ENCODE measurements at places on chromosomes 7 and 10. TPM values are rescaled to one million over a fixed set of nuclear protein-coding genes. Genes with fewer than 3 reads are reported as not detected.

DNA sequence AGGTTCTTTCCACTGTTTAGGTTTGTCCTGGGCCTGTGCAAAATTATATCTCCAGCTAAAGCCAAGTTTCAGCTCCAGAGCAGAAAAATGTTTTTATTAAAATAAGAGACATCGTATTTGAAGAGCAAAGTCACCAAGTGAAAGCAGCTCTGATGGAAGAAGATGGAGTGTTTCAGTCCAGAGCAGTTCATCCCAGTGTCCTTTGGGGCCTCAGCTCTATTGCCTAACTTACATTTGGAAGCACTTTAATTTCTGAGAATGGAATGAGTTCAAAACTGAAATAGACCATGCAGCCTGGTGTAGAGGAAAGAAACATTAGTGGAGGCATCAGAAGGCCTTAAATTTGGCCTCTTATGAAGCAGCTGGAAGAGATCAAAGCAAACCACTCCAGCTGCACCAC lies 545.2 kb downstream of the SORCS1 start:
- H3K4me3 ChIP-seq, result no peak overlapping the region
- H3K27ac ChIP-seq, result no peak overlapping the region
- no peaks in the 10 kb centered on the region for H3K4me1 ChIP-seq
- no peaks in the 10 kb centered on the region for H3K36me3 ChIP-seq
- no peak for DNase-seq

The CYP2C9 gene
- not detected for total RNA-seq

The EN2 gene
- not detected for total RNA-seq

- no peaks in the 10 kb centered on the region for H3K36me3 ChIP-seq
- no peaks in the 10 kb centered on the region for H3K27me3 ChIP-seq
- peak overlapping the region; percentile 72 for H3K27ac ChIP-seq
- peaks cover 3% of the 10 kb centered on the region for H3K4me1 ChIP-seq
- DNase-seq, result no peak
- peak overlapping the region; percentile 68 for H3K4me3 ChIP-seq
Measured at GRCh38 chr7:8260871-8261694, 884 bp downstream of the ICA1 start.

The VAX1 gene
- total RNA-seq, result not detected

The CD36 gene
- 302 TPM for total RNA-seq

The PAX4 gene
- total RNA-seq, result not detected

GRCh38 chr7:23264916-23265458 lies 18.4 kb downstream of the GPNMB start:
- DNase-seq, result no peak
- H3K27me3 ChIP-seq, result no peaks in the 10 kb centered on the region
- no peaks in the 10 kb centered on the region for H3K4me1 ChIP-seq

The RHOBTB1 gene
- 13.6 TPM for total RNA-seq

The MEOX2 gene
- 35.0 TPM for total RNA-seq

DNA sequence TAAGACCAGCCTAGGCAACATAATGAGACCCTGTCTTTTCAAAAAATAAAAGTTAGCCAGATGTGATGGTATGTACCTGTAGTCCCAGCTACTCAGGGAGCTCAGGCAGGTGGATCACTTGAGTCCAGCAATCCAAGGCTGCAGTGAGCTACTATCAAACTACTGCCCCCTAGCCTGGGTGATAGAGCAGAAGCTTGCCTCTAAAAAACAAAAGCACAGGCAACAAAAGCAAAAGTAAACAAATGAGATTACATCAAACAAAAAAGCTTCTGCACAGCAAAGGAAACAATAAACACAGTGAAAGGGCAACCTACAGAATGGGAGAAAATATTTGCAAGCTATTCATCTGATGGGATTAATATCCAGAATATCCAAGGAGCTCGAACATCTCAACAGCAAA lies 65.4 kb downstream of the FANK1 start:
- H3K4me1 ChIP-seq, result no peaks in the 10 kb centered on the region
- H3K36me3 ChIP-seq, result no peaks in the 10 kb centered on the region
- H3K4me3 ChIP-seq, result no peak overlapping the region
- H3K27ac ChIP-seq, result no peak overlapping the region
- no peak for DNase-seq

DNA sequence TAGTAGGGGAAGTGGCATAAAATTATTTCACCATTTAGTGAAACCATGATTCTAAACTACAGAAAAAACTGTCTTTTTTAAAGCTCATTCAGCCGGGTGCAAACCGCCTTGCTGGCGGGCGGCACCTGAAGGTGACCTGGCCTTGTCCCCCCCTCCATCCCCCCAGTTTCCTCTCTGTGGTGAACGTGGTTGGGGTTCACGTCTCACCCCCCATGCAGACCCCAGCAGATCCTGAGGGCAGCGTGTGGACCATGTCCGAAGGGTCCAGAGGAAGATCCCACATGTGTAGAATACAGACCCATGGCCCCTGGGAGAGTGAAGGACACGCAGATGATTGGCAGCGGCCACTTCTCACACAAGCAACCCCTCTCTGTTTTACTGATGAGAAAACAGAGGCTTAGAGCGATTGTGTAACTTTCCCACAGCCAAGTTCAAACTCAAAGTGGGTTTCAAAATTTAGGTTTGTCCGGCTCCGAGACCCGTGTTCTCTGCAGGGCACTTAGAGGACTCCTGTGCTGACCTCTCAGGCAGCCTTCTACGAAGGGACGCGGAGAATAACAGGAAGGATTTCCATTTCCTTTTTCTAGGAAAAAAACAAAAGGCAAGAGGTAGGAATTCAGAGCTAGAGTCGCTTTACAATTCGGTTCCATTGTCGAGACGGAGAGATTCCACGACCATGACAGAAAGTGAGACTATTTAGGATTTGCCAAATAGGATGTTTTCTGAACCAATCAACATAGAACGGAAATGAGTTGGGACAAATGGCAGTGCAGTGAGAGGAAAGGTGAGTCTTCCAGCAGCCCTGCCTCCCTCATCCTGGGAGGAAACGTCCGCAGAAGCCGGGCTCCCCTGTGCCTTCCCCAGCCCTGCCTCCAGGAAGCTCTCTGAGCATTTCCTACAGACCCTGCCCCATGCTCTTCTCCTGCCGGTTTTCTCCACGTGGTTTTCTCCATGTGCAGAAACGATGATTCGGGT lies 67.6 kb upstream of the PITRM1 start:
- H3K4me1 ChIP-seq, result peaks cover 6% of the 10 kb centered on the region
- no peak overlapping the region for H3K27ac ChIP-seq
- H3K27me3 ChIP-seq, result no peaks in the 10 kb centered on the region
- no peak for DNase-seq

DNA sequence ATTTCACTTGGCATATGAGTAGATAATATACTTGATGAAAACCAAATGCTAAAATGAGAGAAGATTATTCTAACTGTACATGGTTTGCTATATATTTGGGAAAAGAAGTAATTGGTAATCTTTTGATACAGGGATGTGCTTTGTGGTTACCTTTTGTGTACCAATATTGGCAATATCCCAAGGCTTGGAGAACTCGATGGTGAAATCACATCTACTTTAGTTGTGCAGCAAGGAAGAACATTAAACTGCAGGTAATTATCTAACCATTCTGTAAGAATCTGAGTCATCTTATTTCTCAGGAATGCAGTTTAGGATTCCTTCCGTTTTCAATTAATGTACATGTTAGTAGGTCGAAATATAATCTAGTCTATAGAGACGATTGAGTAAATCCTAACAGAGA lies 64.1 kb downstream of the SRI start:
- no peaks in the 10 kb centered on the region for H3K36me3 ChIP-seq
- no peak for DNase-seq
- no peak overlapping the region for H3K27ac ChIP-seq
- H3K27me3 ChIP-seq, result no peaks in the 10 kb centered on the region
- H3K4me3 ChIP-seq, result no peak overlapping the region

The H2BK1 gene
- not detected for total RNA-seq

The C10orf105 gene
- not detected for total RNA-seq

The SGCE gene
- 53.6 TPM for total RNA-seq

The CARD11 gene
- total RNA-seq, result 0.64 TPM

DNA sequence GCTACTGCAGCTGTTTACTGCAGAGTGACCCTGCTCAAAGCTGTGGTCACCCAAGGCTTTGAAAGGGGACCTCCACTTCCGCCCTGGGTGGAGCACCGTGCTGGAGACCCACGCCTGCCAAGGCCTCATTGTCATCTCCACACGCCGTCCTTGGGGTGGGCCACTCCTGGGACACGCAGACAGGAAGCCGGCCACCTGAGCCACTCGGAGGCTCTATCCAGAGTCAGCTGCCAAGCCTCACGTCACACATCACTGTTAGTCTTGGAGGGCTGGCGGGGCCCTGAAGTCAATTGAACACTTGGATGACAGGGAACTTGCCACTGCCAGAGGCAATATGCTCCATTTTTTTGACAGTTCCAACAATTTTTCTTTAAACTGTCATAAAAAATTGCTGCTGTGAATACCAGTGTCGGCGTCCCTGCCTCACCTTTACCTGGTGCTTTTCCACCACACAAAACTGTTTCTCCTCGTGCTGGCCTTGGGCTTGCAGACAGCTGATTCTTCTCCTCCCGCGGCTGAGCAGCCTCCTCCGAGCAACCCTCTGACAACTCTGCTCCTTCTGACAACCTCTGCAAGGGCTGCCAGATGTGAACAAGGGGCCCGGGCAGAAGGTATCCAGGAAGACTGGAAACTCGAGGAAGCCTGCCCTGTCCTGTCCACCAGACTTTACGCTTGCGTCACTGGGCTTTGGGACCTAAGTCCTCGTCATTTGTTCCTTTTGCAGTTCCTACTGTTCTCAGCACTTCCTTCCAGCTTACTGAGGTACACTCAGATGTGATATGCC lies 81.9 kb downstream of the EGFR start:
- peak overlapping the region; percentile 46 for H3K27ac ChIP-seq
- no peaks in the 10 kb centered on the region for H3K27me3 ChIP-seq
- peaks cover 27% of the 10 kb centered on the region for H3K4me1 ChIP-seq
- no peaks in the 10 kb centered on the region for H3K36me3 ChIP-seq
- H3K4me3 ChIP-seq, result peak overlapping the region; percentile 12
- peak; percentile 87 for DNase-seq

GRCh38 chr10:61754587-61755550 lies 92.1 kb downstream of the CABCOCO1 start:
- DNase-seq, result no peak
- H3K4me3 ChIP-seq, result no peak overlapping the region
- no peaks in the 10 kb centered on the region for H3K27me3 ChIP-seq
- H3K27ac ChIP-seq, result peak overlapping the region; percentile 14

DNA sequence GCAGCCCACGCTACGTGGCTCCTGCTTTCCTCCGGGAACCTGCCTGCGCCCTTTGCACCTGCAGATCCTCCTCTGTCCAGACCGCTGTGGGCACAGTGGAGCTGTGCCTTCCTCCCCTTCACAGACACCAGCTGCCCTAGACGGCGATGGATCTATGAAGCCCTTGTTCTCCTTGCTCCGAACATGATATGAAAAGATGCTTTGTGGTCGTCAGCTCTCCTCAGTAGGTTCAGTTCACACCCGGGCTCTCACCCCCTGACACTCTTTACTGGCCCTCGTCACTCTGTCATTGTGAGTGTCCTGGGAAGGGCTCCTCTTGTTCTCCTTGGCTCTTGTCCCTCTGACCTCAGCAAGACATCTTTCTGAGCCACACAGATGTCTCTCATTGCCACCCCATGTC lies 4.2 kb downstream of the ZNF488 start:
- H3K27me3 ChIP-seq, result no peaks in the 10 kb centered on the region
- no peak for DNase-seq

GRCh38 chr7:120819861-120820260 lies 38.1 kb downstream of the TSPAN12 start:
- no peaks in the 10 kb centered on the region for H3K27me3 ChIP-seq
- no peak overlapping the region for H3K27ac ChIP-seq
- H3K4me3 ChIP-seq, result no peak overlapping the region
- H3K36me3 ChIP-seq, result no peaks in the 10 kb centered on the region

Measured in ascending aorta (tissue), 2 donors.